ENCODE measurements at places on chromosomes 1 and 21.

- DNase-seq, result no peak
These were observed 51.3 kb upstream of the ECE1 start for GRCh38 chr1:21341517-21342078.

GRCh38 chr1:165826565-165827267 is 698 bp upstream of the UCK2 start:
- no peak for DNase-seq

- DNase-seq, result peak; percentile 62
These were observed 62.1 kb downstream of the SKI start for GRCh38 chr1:2290171-2290578.

- DNase-seq, result no peak
These were observed 170.6 kb upstream of the ARHGEF16 start for GRCh38 chr1:3283849-3284248.

DNA sequence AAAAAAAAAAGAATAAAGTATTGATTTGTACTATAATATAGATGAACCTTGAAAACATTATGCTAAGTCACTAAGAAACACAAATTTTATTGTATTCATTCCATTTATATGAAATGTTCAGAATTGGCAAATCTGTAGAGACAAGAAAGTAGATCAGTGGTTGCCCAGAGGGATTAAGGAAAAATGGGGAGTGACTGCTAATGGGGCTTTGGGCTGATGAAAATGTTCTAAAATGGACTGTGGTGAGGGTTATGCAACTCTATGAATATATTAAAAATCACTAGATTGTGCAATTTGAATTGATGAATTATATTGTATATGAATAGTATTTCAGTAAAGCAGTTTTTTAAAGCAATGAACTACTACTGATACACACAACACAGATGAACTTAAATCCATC is 10.0 kb downstream of the GDAP2 start:
- DNase-seq, result no peak

DNA sequence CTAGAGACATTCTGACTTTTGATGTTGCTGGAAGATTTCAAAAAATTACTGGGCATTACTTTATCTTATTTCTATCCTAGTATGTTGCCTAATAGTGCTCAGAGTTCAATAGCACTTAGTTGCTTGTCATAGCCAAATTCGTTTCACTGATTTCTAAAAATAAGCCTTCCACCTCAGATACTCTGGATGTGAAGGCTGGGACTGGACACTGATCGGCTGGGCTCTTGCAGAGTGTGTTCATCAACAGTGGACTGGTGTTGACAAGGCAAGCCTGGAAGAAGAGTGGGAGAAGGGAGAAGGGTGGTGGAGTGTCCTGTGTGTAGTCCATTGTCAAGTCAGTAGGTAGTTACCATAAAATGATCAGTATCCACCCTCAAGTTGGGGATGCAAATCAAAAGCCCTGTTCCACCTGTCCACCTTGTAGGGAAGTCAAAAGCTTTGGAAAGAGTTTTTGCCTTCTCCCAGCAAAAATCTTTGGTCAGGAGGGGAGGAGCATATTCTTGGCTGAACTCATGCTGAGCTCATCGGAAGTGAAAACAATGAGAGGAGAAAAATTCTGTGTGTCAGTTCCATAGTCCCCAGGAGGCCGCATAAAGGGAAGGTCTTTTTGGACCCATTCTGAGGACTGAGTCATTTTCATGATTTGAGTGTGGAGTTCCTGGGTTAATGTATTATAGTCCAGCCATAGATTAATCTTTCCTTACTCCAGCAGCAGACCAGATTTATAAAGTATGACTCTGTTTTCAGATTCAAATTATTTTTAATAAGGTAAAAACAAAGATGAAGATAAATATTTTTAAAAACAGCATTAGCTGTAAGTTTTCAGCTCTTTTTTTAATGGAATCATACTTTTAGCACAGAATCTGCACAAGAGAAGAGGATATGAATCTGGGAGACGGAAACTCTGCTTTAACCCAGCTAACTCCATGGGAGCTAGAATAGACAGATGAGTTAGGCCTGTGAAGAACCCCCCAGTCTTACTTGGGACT is 99.5 kb upstream of the BMP8A start:
- no peak for DNase-seq

- peak; percentile 90 for DNase-seq
These were observed 9.5 kb downstream of the SH3BGRL3 start for GRCh38 chr1:26289158-26290059.

GRCh38 chr1:164337394-164337793 is 221.6 kb upstream of the PBX1 start:
- no peak for DNase-seq
